ENCODE measurements at places on chromosomes 13 and 19.
A peak's percentile ranks its signal among the peaks of the same experiment; 100 is the strongest.

DNA sequence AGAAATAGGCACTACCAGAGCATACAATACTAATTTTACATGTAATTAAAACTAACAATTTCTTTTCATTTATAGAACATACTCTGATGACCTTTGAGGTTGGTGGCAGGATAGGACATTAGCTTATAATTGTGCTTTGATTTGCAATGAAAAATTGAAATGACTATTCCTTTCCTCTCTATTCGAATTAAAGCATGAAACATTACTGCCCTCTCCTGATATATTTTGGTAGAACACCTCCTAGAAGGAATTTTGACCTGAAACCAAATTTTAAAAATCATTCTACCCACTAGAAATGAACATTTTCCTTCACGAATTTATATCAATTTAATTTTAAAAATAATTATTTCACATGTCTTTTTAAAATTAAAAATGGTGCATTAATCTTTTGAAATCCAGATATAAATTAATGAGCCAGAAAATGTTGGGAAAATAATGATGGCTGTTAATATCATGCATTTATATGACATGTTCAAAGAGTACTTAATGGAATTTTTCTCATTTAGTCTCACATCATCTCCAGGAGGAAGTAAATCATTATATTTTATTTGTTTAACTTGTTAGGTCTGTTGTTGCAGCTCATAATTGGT, 556.3 kb upstream of the ARGLU1 start:
- no peak for DNase-seq

- peak; percentile 87 for DNase-seq
Observed at GRCh38 chr19:18388100-18388959, 2.4 kb downstream of the GDF15 start.

DNA sequence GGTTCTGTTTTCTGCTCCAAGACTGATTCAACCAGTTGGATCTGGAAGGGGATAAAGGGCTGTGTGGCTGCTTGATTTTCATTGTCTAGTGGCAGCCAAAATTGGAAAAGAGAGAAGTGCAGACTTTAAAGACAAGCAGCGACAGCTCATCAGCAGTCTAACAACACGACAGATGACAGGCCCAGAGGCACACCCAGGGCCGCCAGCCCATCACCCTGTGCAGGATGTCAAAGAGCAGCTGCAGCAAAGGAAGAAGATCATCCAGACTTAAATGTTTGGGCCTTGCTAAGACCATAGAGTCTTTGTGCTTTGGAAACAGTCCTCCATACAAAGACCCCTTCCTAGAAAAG, 421.0 kb upstream of the KLF12 start:
- DNase-seq: no peak

DNA sequence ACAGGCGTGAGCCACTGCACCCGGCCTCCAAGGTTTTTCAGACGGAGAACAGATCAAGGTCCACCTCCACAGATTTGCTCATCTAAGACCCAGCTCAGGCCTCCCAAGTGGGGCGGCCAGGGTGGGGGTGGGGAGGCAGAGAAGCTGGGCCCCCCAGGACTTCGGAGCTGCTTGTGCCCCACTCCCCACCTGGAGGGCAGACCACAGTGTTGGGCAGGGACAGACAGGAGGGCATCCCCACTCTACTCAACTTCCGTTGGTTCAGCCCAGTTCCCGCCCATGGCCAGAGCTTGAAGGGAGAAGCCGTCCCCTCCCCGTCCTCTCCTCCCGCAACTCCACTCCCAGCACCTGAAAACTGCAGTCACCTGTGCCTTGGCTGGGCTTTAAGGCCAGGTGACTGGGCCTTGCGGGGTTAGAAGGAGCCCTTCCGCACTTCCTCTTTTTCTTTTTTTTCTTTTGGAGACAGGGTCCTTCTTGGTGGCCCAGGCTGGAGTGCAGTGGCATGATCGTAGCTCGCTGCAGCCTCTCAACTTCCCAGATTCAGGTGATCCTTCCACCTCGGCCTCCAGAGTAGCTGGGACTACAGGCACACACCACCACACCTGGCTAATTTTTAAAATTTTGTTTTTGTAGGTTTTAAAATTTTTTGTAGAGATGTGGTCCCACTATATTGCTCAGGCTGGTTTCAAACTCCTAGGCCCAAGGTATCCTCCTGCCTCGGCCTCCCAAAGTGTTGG, 734 bp upstream of the LRRC8E start:
- DNase-seq: no peak

DNA sequence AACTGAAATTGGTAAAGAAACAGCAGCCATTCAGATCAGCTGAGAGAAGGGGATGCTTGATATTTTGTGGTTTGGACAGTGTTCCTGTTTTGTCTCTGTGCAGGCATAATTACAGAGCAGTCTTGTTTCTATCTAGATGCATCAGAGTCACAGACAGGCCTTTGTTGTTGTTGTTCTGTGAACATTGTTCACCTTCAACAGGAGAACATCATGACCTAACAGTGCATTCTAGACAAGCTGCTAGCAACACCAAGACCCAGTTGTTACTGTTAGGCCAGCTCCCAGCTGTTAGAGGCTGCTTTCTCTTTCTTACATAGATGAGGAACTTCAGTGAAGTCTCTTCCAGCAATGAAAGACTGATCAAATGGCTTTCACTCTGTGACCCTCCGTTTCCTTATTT, 8.5 kb upstream of the LSR start:
- DNase-seq: no peak

GRCh38 chr13:102812611-102813287, 13.8 kb downstream of the BIVM start:
- DNase-seq: no peak

Data from activated CD8-positive, alpha-beta memory T cell treated with anti-CD3 and anti-CD28 coated beads for 48 hours (primary cell).